ENCODE measurements at places on chromosomes 5 and 9.

DNA sequence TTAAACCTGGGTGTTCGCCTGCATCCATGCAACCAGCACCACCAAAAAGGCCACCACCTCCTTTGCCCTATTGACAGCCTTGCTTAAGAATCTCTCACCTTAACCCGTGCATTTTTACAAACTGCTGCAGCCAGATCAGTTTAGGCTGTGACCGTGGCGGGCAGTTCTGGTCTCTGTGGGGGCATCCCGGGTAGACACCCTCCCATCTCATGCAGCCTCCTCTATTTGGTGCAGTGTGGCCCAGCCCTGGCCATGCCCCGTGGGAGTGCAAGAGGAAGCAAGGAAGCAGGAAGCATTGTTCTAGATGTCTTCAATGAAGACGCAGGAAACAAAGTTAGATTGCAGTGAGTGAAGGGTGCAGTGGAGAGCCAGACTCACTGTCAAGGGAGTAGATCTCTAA is 108.8 kb upstream of the MVB12B start:
- no peak for DNase-seq

DNA sequence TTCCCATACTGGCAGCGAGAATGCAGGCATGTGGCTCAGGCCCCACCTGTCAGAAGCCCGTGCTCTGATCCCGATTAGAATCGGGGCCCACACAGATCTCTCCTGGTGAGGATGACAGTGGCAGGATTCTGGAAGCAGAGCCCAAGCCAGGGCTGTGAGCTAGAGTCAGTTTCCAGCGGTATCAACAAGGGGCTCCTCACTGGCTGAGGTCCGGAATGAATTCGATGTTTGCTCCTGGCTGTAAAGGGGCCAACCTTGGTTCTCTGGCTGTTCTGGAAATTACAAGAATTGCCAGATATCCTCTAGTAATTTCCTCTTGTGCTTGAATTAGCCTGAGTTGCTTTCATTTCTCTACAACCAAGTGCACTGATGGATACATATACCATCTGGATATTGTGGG is 129.1 kb upstream of the SPRY4 start:
- DNase-seq = no peak

- no peak for DNase-seq
Observed at GRCh38 chr9:12903316-12903715, 128.5 kb downstream of the LURAP1L start.

GRCh38 chr9:112059145-112059965 is 115.7 kb downstream of the SUSD1 start:
- no peak for DNase-seq

DNA sequence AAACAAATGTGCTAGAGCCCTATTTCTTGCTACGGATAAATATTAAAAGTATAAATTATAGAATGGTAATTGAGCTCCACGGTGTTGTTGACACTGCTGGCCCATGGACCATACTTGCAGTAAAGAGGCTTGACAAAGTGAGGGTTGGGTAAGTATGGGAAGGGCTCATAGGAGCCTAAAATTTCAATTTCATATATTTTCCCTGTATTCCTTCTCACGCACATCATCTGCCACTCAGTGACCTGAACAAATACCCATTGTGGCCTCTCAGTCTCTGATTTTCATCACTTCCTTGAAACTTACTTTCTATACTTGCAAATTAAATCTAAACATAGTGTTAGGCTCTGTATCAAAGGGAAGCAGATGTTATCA is 116.5 kb downstream of the PIK3R1 start:
- no peak for DNase-seq

DNA sequence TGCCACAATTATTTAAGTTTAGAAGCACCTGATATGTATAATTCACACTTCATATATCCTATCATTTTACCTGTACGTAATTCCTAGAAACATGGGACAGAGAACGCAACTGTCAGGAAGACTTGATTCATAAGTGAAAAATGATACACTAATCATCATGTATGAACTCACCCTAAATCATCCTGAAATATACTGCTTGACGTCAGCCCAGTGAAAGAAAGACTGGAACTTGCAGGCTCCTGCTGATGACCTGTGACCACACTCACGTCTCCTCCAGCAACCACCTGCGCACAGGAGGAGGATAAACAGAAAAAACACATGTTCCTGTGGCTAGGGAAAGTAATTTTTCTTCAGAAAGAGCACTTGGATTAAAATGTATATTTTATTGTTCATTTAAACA is 169.7 kb downstream of the MPDZ start:
- DNase-seq = no peak

DNA sequence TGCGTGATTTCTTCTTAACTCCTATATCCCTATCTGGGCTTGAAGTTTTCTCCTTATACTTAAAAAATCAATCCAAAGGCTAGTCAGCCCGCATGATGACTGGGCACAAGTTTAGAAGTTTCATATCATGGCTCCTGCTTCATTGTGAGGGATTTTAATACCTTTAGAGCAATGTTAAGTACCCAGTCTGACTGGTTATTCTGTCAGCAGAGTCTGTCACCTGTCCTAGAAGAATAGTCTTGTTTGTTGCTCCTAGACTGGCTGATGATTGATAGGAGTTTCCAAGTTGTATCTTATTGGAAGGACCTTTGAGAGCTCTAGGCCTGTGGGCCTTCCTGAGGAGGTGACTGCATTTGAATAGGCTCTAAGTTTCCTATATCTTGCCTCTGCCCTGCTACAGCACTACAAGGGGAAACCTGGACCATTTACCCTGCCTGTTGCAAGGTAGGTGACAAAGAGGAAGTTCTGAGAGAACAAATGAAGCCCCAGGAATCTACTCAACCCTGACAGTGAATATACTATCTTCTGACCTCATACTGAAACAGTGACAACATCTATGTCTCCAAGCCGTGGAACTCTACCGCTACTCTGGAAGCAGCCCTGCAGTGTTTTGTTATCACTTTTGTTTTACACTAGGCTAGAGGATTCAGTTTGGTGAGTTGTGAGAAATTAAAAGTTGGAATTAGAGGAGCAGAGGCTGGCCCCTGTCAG is 66.5 kb downstream of the F2RL2 start:
- no peak for DNase-seq

DNA sequence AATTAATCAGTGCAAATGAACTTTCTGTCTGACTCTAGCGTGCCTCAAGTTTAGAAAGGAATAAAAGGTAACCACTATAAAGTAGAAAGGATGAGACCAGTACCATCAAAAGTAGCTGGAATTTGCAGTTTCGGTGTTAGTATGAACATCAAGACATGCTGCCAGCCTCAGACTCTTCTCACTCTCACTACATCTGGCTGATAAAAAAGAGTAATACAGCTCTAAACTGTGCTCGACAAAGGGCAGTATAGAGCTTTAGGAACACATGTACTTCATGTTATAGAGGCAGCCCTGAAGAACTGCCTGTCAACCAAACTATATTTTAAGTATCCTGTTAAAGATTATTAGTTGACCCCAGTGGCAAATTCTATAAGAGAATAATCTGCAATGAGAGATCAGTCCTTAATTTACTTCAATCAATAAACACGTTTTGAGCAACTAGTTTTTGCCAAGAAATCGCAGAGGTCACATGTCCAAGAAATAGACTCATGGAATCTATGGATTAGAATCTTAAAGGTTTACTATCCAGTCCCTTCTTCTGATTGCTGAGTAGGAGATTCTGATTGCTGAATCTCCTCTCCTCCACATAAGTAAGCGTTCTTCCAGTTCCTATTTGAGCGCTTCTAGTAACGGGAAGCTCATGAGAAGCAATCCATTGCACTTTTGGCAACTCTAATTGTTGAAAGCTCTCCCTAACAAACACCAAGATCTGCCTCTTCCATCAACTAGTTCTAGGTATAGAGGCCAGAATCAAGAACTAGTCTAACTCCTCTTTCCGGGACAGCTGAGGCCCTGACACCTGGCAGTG is 941 bp downstream of the XPA start:
- DNase-seq = no peak

- DNase-seq = no peak
Observed at GRCh38 chr5:163079618-163080017, 357.8 kb upstream of the CCNG1 start.

- no peak for DNase-seq
Observed at GRCh38 chr5:142506756-142507155, 179.1 kb downstream of the FGF1 start.

GRCh38 chr5:3362606-3362910 is 233.1 kb upstream of the IRX1 start:
- no peak for DNase-seq

GRCh38 chr5:32089146-32090000 is 84.7 kb downstream of the GOLPH3 start:
- no peak for DNase-seq
